ENCODE measurements at places on chromosomes 16 and 17.

GRCh38 chr16:87046235-87046634 is 271.0 kb downstream of the C16orf95 start:
- no peak for DNase-seq

DNA sequence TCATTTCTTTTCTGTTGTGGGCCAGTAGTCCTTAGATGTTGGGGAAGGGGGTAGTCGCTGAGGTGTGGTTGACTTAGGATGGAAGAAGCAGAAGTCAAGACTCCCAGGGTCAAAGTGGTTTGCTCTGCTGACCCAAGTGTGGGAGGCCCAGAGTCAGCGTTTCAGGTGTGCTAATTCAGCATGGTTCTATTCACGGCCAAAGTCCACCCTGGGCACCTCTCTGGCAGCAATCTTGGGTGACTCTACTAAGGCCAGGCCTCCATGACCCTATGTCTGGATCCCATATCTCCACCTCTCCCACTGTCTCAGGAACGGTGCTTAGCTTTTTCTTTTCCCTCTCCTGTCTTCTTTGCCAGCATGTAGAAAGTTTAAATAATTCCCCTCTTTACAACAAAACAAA is 32.9 kb downstream of the MAPT start:
- no peak for DNase-seq

- no peak for DNase-seq
Measured at GRCh38 chr16:726438-727290, at the start of the genes CCDC78 and HAGHL. Gene CCDC78, minus strand, starts transcription at chr16:726443. Its CDS starts 76 bp downstream, at chr16:726367. Gene HAGHL, plus strand, starts transcription at chr16:727106. Its CDS starts 404 bp downstream, at chr16:727510.

- no peak for DNase-seq
Measured at GRCh38 chr17:60862482-60862881, 184.8 kb downstream of the BCAS3 start.

- DNase-seq = no peak
Measured at GRCh38 chr17:33964344-33964979, 290.6 kb upstream of the CCL2 start.

GRCh38 chr17:61457226-61457983 is 5.2 kb downstream of the TBX4 start:
- DNase-seq = no peak

Measured in omental fat pad (tissue), 4 donors.